Right atrium auricular region (tissue), 2 donors: ENCODE measurements at places on chromosomes 12 and 14. TPM values are rescaled to one million over a fixed set of nuclear protein-coding genes. Genes with fewer than 3 reads are reported as not detected.

Gene RASSF9
- 2.9 TPM for total RNA-seq

Gene FAM90A1
- total RNA-seq = not detected

Gene POU6F1
- 6.0 TPM for total RNA-seq

DNA sequence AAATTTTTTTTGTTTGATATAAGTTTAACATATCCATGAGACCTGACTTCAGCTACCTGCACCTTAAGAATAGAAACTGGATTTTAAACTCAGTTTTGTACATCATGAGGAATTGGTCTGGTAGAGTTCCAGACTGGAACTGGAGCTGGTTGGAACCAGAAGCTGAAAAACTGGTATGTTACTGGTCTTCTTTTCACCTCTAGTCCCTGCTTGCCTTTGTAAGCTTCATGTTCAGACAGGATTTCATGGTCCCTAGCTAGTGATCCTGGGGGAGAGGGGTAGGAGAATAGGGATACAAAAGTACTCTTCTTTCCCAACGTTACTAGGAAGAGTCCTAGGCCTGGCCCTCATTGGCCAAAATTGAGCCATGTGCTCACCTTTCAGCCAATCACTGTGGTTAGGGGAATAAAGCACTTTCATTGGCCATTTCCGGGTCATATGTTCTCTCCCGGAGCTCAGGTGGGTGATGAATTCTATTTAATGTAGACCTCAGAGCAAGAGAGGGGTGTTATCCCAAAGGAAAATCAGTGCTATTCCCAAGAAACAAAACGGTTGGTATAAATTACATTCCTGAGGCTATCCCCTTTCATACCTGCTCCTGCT lies 36.9 kb upstream of the APPL2 start:
- no peak overlapping the region for H3K4me3 ChIP-seq
- H3K4me1 ChIP-seq = no peaks in the 10 kb centered on the region

- no peak for DNase-seq
- no peak overlapping the region for H3K4me3 ChIP-seq
- no peaks in the 10 kb centered on the region for H3K36me3 ChIP-seq
- no peaks in the 10 kb centered on the region for H3K27me3 ChIP-seq
- H3K27ac ChIP-seq = no peak overlapping the region
Observed at GRCh38 chr12:52579468-52580465, 6.1 kb upstream of the KRT74 start.

DNA sequence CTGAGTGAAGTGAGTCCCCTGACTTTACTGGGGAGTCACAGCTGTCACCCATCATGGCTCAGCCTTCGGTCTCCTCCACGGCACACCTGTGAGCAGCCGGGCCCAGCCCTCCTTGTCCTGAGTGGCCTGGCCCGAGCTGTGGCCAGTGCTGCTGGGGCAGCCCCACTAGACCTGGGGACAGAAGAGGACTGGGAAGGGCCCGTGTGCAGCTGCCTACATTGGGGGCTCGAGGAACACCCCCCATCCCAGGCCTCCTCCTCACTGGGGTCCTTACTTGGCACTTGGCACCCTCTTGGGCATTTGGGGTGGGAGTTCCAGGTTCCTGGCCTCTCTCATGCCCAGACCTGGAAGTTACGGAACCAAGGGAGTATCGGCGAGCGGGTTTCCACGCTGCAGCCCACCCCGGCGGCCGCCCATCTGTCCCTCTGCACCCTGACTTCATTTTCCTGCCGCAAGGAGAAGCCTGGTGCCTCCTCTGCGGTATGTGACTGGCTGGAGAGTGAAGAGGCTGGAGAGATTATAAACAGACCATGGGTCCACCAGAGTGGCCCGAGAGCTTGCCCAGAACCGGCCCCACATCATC lies 179.7 kb downstream of the KIF26A start:
- no peaks in the 10 kb centered on the region for H3K27me3 ChIP-seq
- no peaks in the 10 kb centered on the region for H3K4me1 ChIP-seq
- H3K36me3 ChIP-seq = no peaks in the 10 kb centered on the region
- DNase-seq = no peak
- H3K27ac ChIP-seq = no peak overlapping the region
- H3K4me3 ChIP-seq = no peak overlapping the region

DNA sequence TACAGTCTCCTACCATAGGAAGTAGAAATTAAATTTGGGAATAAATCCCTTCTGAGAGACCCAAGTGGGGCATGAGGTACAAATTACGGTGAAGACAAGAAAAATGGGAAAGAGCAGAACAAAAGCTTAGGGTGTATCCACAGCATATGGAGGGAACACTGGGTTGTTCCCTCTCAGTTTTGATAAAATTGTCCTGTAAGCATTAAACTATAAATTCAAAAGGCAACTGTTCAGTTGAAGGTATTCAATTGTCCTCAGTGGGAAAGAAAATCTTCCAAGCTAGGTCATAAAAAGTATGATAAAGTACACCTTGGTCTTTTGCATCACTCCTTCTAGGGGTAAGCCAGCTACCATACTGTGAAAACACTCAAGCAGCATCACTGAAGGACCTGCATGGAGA lies 118.3 kb upstream of the LRFN5 start:
- no peak overlapping the region for H3K27ac ChIP-seq
- no peaks in the 10 kb centered on the region for H3K27me3 ChIP-seq
- H3K36me3 ChIP-seq = no peaks in the 10 kb centered on the region
- no peak overlapping the region for H3K4me3 ChIP-seq
- no peak for DNase-seq

GRCh38 chr12:47214771-47215170 lies 135.0 kb upstream of the AMIGO2 start:
- H3K27ac ChIP-seq = no peak overlapping the region
- H3K36me3 ChIP-seq = no peaks in the 10 kb centered on the region
- no peak overlapping the region for H3K4me3 ChIP-seq
- DNase-seq = no peak
- no peaks in the 10 kb centered on the region for H3K4me1 ChIP-seq

DNA sequence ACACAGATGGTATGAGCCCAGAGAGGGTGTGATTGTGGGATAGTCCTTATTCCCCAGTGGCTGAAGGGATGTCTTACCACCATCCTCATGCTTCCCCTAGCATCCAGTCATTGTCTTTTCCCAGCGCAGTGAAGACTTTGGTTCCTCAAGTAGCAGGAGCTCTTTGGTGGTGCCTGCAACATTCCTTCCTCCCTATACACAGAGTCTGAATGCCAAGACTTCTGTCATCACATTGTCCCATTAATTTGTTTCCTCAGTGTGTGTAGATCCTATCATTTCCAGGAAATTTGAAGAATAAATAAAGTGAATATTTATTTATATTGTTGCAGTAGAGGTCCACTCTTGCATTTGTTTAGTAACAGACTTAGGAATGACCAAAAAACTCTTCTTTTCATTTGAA lies 147.2 kb downstream of the DACT1 start:
- no peaks in the 10 kb centered on the region for H3K27me3 ChIP-seq
- no peak overlapping the region for H3K4me3 ChIP-seq
- no peaks in the 10 kb centered on the region for H3K36me3 ChIP-seq
